ENCODE measurements at places on chromosomes 3 and 15.

GRCh38 chr15:56227780-56228179 lies 15.9 kb downstream of the RFX7 start:
- no peak for DNase-seq

- no peak for DNase-seq
Measured at GRCh38 chr3:111277226-111277625, 205.6 kb downstream of the NECTIN3 start.

DNA sequence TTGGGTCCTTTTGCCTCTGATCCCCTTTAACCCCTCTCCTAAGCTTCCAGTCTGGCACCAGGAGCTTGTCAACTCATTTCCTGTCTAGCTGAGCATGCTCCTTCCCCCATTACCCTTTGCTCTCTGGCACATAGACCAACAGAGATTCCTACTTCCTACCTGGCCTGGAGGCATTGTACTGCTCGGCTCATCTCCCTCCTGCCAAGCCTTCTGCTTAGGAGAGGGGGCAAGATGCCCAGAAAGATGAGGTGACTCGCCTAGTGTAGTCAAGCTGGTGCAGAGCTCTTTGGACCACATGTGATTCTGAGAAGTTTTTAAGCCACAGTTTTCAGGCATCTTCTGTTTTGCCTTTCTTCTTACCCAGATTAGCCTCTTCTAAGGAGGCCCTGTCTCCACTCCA lies 95.4 kb downstream of the ZNF621 start:
- no peak for DNase-seq

DNA sequence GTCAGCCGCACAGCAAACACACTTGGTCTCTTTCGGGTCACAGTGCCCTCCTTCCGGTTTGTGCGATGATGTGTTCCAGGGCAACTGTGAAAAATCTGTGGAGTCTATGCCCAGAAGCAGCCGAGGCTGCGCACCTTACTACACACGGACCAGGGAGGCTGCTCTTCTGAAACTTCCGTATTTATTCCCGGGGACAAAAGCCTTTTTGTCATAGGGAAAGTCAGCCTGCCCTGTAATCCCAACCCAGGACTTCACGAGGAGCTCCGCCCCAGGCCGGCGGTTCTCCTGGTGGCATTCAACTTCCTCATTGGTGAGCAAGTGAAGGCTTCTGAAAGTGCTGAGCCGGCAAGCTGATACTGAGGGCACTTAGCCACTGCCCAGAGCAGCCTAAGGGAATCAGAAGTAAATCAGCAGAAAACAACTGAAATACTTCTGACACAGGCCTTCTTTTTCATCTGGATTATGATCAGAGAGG lies 126.5 kb downstream of the FMN1 start:
- no peak for DNase-seq

DNA sequence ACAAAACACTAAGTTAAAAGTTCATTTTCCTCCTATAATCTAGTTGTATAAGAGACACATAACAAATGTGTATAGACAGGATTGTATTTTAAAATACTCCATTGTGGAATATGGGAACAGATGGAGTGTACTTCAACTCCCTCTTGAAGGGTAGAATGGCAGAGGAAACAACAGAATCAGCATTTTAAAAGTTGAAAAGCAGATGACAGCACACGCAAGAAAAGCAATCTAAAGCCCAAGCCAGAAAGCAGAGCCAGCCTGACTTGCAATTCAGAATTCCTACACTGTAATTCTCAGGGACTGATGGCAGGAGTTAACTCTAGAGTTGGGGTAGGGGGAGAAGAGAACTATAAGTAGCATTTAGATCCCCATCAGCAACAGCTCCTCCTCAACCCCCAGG lies 22.8 kb downstream of the MORC1 start:
- no peak for DNase-seq

DNA sequence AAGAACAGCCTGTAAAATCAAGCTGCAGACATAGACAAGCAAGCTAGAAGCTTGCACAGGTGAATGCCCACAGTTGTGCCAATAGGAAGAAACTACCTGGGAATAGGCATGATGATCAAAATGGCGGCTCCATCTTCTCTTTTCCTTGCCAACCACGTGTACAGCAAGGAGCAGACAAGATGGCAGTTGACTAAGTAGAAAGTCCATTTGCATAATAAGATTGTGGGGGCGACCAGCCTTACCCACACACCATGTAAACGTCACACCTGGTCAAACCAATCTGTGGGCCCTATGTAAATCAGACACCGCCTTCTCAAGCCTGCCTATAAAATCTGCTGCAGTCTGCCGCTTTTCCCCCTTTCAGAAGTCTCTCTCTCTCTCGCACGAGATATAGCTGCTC lies 25.1 kb upstream of the ANKRD34C start:
- no peak for DNase-seq

- DNase-seq, result no peak
Measured at GRCh38 chr3:95815828-95816227, 998.6 kb upstream of the EPHA6 start.

GRCh38 chr15:58322253-58322652 lies 109.5 kb upstream of the LIPC start:
- no peak for DNase-seq

DNA sequence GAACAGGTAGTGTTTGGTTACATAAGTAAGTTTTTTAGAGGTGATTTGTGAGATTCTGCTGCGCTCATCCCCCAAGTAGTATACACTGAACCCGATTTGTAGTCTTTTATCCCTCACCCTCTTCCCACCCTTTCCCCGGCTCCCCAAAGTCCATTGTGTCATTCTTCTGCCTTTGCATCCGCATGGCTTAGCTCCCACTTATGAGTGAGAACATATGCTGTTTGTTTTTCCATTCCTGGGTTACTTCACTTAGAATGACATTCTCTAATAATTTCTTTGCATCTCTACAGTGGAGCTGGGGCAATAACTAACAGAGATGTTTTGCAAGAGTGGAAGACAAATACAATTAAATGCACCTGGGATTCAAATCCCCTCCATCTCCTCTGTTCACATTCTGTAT lies 93.2 kb downstream of the TP63 start:
- peak; percentile 19 for DNase-seq

DNA sequence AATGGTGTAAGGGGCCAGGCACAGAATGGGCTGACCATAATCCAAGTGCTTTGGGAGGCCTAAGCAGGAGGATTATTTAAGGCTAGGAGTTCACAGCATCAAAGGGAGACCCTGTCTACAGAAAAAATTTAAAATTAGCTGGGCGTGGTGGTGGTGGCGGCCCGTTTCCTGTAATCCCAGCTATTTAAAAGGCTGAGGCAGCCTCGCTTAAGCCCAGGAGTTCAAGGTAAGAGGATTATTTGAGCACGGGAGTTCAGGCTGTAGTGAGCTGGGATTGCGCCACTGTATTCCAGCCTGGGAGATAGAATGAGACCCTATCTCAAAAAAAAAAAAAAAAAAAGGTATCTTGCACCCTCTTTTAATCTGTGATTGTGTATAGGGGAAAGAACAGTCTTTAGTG lies 1.9 kb downstream of the TMA7 start:
- DNase-seq, result no peak

DNA sequence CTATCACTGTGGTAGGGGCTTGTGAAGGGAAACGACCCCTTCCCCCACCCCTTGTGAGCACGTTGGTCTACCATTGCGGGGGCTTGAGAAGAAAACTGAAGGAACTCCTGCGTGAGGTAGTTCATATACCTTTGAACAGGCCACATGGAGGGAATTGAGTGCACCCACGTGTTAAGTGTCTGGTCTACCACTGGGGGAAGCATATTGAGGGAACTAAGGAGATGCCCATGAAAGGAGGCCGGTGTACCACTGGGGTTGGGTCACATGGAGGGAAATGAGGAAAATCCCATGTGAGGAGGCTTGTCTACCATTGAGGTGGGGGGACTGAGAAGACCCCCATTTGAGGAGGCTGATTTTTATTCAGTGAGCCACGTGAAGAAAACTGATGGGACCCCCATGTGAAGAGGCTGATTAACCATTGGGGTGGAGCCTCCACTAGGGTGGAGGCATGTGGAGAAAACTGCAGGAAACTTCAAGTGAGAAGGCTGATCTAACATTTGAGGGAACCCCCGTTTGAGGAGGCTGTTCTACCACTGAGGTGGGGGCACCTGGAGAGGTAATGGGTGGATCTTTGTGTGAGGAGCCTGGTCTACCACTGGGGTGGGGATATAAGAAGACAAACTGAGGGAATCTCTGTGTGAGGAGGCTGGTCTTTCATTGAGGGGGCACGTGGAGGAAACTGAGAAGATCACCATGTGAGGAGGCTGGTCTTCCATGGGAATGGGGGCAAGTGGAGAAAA lies 163.2 kb downstream of the FBLN2 start:
- DNase-seq, result no peak

DNA sequence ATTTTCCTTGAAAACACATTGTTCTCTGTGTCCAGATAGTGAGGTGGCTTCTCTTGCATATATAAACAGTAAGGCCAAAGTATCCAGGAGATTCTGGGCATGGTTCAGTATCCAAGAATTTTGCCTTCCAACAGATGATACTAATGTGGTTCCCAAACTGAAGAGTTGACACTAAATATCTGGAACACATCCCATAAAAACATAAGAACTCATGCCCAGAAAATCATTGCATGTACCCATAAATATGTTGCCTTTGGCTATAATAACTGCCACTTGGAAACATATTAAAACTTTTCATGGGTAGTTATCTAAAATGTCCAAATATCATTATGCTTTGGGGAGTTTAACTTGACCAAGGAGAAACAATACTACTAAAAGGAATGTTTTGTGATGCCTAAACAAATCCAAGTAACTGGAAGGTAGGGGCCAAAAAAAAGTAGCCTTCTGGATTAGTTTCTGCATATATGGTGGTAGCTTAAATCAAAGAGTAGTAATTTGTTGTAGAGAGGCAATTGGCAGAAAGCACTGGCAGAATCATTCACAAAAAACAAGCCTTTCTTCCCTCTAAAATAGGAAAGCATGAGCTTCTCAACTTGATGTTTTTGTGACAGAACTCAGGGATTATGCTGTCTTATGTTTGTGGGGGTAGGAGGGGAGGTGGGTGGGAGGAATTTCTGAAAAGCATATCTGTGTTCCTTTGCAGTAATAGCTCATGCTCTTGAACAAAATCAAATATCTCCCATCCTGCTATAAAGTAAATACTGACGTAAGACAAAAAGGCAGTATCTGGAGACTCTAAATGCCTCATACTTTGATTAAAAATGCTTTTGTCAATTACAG lies 753.9 kb downstream of the TUSC7 start:
- no peak for DNase-seq

DNA sequence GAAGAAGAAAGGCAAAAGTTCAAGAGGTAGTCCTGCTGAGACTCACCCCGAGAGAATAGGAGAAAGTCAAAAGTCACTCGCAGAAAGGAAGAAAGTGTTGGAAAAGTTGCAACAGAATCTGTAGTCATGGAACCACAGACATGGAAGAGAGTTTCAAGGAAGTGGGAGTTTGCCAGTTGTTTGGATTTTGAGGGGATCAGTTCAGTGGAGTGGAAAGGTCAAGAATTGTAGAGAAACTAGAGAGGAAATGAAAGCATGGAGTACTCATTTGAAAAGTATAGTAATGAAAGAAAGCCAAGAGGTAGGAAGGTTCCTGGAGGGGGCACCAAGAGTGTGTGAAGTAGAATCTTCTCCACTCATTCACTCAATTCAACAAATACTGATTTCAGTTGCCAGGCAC lies 34.7 kb downstream of the SPTSSB start:
- DNase-seq, result no peak

DNA sequence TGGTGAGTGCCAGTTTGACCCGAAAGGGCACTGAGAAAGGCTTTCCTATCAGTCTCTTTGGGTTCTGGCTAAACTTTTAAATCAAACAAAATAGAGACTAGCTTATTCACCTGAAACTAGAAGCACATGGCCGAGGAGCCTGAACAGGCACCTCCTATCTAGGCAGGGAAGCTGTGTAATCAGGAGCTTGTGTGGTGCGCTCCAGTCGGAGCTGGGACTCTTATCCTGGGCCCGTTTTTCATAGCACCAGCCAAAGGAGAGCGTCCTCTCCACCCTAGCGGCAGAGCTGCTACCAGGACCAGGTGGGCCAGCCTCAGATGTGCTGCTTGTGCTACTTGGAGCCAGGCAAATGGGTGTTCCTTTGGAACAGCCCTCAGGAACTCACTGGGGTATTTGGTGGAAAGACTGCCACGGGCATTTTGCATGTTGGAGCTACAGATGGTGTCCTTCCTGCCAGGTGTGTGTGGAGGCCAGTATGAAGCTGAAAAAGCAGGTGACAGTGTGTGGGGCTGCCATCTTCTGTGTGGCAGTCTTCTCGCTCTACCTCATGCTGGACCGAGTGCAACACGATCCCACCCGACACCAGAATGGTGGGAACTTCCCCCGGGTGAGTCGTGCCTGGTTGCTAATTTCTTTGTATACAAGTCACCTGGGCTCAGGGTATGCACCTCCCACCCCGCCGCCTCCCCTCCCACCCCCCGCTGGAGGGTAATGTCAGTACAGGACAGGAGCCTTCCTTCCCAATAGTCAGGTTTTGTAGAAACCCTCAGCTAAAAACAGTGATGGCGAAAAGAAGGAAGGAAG lies 833 bp downstream of the MAN2A2 start:
- DNase-seq, result no peak

GRCh38 chr3:74124782-74125181 lies 489.7 kb downstream of the CNTN3 start:
- DNase-seq, result no peak

Data from NCI-H2171 (cell line).